GM12878 (cell line): ENCODE measurements at places on chromosomes 2 and 18. TPM values are rescaled to one million over a fixed set of nuclear protein-coding genes. Genes with fewer than 3 reads are reported as not detected.

DNA sequence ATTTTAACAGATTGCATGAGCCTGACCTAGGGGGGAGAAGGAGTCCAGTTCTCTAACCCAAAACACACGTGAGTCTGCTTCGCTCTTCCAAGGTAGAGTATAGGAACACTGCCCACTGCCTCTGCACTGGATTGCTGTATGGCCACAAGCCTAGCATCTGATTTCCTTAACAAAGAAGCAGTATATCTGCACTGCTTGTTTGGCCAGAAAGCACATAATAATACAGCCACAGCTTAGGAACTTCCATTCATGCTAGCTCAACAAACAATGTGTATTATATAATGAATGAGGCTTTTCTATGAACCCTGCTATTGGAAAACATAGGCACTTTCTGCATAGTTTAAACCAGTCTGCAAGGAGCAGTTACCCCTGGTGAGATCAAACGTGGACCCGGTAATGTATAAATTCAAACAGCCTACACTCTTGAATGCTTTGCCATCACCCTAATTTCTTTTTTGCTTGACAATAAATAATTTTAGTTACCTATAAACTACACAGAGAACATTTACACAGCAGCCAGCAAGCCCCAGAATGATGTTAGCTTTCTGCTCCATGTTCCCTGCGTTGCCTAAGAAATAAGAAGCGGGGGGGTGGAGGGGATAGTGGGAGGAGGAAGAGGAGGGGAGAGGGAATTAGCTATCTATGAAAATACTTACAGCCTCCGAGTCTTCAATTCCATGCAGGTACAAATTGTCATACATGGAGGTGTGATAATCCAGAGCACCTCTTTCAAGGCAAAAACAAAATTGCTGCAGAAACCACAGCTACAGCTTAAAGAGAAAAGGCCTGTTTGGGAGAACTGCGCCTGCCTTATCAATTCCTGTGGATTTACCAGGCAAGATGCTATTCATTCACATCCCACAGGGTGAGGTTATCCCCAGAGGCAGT, 125.6 kb downstream of the CACNB4 start:
- DNase-seq: no peak

The CASP10 gene
- total RNA-seq: 11.2 and 12.4 TPM in 2 replicates

The TBR1 gene
- not detected in 2 replicates for total RNA-seq

The TMEM169 gene
- 2.4 and 2.7 TPM in 2 replicates for total RNA-seq

GRCh38 chr18:25327584-25327983, 24.4 kb downstream of the ZNF521 start:
- DNase-seq: no peak

The TRIM43 gene
- total RNA-seq: not detected in 2 replicates

The PCARE gene
- total RNA-seq: 0.03 and 0.08 TPM in 2 replicates
